Stimulated activated CD4-positive, alpha-beta T cell treated with anti-CD3 and anti-CD28 coated beads, Interleukin-15, amount 100 ng/mL, for 1 hour (primary cell): ENCODE measurements at places on chromosomes 1 and 21.

GRCh38 chr1:1101503-1101902, 14.4 kb downstream of the C1orf159 start:
- DNase-seq: no peak

- DNase-seq: no peak
Observed at GRCh38 chr1:3192825-3193224, 123.8 kb downstream of the PRDM16 start.

GRCh38 chr1:10888791-10889649, 92.6 kb upstream of the CASZ1 start:
- no peak for DNase-seq

- DNase-seq: no peak
Observed at GRCh38 chr1:230696722-230697437, 17.0 kb downstream of the AGT start.

- no peak for DNase-seq
Observed at GRCh38 chr1:207959141-207959825, 48.4 kb upstream of the CD34 start.

- DNase-seq: no peak
Observed at GRCh38 chr1:202274611-202275010, 67.1 kb downstream of the UBE2T start.

DNA sequence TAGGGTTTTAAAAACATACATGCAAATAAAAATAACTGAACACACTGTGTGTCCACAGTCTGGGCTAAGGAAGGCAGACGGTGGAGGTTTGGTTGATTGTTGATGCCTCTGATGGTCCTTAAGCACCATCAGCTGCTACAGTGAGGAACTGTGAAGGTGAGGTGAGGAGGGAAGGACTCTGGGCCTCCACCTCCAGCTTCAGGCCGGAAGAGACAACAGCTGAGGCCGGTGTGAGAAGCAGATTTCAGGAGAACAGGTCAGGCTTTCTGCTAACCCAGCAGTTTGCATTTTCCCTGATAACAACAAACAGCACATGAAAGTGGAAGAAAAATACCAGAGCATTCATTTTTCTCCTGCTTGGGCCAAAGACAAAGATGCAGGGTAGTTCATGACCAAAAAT, 189.9 kb upstream of the AJAP1 start:
- DNase-seq: no peak

DNA sequence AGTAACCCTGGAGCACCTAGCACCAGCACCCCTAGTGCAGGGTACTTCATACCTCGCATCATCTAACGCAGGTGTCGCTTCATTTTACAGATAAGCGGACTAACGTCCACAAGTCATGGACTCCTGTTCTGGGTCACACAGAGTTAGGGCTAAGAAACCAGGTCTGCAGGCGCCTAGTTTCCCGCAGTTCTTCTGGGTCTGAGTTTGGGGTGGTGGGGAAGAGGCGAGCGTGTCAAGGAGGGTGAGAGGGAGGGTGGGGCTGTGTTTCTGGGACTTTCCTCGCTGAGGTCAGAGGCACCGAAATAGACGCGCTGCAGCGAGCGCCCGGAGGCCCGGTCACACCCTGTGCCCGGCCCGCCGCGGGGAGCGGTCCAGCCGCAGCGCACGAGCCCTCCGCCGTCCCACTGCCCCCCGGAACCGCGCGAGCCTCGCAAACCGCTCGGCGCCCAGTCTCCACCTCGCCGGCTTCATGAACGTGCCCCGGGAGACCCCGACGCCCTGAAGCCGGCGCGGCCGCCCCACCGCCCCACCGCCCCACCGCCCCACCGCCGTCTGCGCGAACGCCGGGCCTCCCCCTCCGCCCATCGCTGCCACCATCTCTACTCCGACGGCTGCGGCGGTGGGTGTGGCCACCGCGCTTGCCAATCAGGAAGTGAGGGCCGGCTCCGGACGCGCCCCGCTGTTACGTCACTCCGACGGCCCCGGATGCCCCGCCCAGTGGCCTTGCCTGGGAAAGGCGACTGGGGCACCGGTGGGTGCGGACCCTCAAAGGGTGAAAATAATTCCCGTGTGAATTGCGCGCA, 12.3 kb downstream of the IFI6 start:
- peak; percentile 78 for DNase-seq

DNA sequence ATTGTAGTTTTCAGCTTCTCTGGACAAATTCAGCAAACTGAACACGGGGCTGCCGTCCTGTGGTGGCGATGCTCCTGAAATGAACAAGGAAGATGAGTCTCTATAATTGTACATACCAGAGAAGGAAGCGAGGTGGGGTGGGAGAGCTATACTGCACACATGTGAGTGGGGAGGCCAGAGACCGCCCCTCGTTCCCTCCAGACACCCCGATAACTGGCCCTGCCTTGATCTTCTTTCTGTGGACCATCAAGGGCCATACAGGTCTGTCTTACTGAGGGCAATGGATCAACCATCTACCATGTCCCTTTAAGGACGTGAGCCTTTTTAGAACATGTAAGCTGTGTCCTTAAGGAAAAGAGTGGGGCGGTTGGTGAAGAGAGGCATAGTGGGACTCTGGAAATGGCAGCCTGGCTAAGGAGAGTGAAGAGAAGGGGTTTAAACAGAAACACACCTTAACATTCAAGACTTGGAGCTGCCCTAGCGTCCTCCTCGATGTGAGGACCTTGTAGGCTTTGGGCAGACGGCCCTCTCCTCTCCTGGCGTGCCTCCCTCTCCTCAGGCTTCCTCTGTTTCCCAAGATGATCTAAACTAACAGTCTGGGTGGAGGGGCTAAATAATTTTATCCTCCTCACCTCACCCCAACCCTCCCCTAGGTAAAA, 5.8 kb downstream of the PLEKHO1 start:
- no peak for DNase-seq

DNA sequence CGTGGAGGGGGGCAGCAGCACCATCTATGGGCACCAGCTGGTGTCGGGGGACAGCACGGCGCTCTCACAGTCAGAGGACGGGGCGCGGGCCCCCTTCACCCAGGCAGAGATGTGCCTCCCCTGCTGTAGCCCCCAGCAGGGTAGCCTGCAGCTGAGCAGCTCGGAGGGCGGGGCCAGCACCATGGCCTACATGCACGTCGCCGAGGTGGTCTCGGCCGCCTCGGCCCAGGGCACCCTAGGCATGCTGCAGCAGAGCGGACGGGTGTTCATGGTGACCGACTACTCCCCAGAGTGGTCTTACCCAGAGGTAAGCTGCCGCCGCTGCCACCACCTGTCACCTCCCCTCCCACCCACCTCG, 106.2 kb upstream of the VAMP3 start:
- no peak for DNase-seq

DNA sequence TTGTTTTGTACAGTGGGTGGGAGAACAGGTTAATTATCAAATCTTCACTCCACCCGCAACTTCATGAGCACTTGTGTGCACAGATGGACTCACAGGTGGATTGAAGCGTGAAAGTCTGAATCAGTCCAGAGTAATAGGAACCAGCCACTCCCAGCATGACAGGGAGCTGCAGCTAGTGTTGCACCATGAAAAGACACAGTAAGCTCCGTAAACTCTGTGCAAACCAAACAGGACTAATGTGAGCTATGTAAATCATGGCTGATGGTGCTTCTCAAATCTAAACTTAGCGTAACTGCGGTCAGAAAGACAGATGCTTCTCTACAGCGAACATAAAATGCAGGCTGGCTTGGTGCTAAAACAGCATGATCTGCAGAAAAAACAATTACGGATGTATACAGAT, 114.4 kb downstream of the CENPF start:
- DNase-seq: no peak

- DNase-seq: no peak
Observed at GRCh38 chr21:38351961-38352521, 95.2 kb downstream of the KCNJ15 start.

DNA sequence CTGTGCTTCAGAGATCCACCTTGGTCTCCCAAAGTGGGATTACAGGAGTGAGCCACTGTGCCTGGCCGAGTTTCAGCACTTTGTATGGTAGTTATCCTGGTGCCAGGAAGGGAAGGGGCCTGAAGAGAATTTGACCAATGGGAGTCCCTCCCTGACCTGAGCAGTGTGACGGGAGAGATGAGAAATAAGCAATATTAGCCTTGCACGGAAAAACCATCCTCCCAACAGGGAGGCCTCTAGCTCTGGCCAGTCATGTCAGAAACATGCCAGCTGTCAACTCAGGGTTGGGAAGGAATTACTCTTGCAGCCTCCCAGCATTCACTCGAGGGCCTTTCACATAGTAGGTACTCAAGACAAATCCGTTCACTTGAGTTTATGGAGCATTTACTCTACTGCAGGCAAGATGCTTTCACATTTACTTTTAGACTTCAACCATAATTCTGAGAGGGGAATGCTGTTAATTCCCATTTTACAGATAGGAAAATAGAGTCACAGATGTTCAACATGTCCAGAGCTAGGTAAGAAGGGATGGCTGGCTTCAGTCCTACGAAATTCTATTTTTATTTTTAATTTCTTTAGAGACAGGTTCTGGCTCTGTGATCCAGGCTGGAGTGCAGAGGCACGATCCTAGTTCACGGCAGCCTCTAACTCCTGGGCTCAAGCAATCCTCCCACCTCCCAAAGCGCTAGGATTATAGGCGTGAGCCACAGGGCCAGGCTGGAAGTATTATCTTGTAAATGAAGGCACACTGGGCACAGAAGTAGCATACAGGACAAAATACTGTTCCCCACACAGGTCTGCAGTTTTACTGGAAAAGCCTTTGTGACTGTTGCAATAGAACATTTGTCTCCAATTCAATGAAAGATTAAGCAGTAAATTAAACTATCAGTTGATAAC, 3.2 kb upstream of the ATP13A2 start:
- no peak for DNase-seq

DNA sequence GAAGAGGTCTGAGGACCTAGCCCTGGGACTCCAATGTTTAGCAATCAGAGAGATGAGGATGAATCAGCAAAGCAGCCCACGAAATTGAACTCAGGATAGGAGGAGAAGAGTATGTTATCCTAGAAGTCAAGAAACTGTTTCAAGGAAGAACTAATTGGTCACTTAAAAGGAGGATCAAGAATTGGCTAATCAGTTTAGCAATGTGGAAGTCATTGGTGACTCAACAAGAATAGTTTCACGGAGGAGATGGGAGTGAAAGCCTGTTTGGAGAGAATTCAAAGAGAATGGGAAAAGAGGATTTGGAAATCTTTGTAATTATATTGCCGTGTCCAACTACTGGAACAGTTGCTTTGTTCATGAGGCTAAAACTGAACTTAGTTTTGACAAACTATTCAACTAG, 7.4 kb downstream of the HMCN1 start:
- no peak for DNase-seq

DNA sequence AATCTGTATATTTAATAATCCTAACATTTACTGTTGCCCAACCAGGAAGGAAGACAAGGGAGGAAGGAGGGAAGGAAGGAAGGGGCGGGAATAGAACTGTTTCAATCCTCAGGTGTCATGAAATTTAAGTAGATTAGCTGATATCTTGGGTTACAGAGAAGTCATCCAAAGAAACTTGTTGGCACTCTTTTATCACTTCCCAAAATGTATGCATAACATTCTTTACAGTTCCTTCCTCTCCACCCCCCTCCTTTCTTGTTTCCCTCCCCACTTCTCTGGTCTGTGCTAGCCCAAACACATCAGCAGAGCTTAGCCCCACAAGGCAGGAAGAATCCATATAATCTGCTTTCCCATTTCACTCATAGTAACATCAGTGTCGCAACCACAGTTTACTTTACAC, 110.9 kb downstream of the ESRRG start:
- DNase-seq: no peak

- no peak for DNase-seq
Observed at GRCh38 chr1:228085287-228085951, 2.9 kb downstream of the ARF1 start.

DNA sequence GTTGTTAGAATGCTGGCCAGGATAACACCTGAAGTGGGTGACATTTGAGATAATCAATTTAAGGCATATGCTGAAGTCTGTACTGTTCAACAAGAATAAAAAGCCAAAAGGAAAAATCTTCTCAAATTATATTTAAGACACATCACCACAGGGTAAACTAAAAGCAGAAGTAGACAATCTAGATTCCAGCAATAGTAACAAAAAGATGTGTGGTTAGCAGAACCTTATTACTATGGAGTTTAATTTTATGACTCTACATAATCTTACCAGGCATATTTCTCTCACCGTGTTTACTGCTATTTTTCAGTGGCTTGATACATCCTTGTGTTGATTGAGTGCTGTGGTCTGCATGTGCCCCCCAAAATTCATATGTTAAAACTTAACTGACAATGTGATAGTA, 300.4 kb upstream of the ZP4 start:
- no peak for DNase-seq

DNA sequence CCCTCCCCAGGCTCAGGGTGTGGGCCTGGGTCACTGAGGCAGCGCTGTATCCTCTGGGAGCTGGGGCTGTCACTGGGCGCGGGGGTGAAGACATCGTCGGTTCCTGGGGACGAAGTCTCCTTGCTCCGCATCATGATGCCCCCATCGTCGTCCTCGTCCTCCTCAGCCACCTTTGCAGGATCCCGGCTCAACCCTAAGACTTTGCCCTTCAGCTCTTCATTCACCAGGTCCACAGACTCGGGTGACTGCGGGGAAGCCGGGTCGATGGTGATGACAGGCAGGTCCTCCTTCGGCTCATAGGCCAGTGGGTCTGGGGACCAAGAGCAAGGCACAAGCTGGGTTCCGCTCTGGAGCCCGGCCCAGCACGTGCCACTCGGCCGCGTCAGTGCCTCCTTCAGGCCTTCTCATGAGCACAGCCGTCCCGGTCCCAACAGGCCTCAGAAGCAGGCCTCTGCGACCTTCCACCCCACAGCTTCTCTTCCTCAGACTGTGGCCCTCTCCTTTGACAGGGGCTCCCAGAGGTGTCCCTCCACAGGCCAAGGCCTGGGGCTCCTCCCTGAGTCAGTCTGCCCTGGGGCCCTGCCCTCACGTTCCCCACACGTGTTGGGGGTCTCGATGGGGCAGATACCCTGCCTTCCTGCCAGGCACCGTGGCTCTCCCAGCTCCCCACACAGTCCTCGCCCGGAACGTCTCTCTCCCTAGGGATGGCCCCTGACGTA, 54.4 kb downstream of the SLC9A1 start:
- no peak for DNase-seq

DNA sequence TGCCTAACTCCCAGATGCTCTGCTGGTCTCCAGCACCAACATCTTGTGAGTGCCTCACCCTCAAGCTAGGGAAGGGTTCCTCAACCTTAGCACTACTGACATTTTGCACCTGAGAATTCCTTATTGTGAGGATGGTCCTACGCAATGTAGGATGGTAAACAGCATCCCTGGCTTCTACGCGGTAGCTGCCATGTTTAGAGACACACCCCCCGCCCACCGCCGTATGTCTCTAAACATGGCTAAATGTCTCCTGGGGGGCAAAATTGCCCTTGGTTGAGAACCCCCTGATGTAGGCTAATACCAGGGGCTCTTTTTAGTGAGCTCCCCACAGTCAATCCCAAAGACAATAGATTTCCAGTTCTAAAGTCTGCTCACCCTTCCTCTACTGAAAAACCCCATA, 2.5 kb upstream of the MAP7D1 start:
- DNase-seq: no peak

- no peak for DNase-seq
Observed at GRCh38 chr1:197100677-197101076, 33.6 kb upstream of the F13B start.
